ENCODE measurements at places on chromosomes 13 and 19.
A peak's percentile ranks its signal among the peaks of the same experiment; 100 is the strongest.

- DNase-seq = no peak
These were observed 14.8 kb downstream of the TFDP1 start for GRCh38 chr13:113599391-113599790.

GRCh38 chr13:60370343-60370742 is 26.7 kb upstream of the TDRD3 start:
- DNase-seq = no peak

GRCh38 chr19:45103156-45103507 is 10.2 kb downstream of the PPP1R37 start:
- no peak for DNase-seq

- no peak for DNase-seq
These were observed 567.8 kb upstream of the SLC10A2 start for GRCh38 chr13:103634066-103634465.

GRCh38 chr19:23070353-23071146 is 46.3 kb upstream of the ZNF730 start:
- DNase-seq = no peak

GRCh38 chr19:50417111-50418081 is 1.3 kb upstream of the SPIB start:
- DNase-seq = no peak

DNA sequence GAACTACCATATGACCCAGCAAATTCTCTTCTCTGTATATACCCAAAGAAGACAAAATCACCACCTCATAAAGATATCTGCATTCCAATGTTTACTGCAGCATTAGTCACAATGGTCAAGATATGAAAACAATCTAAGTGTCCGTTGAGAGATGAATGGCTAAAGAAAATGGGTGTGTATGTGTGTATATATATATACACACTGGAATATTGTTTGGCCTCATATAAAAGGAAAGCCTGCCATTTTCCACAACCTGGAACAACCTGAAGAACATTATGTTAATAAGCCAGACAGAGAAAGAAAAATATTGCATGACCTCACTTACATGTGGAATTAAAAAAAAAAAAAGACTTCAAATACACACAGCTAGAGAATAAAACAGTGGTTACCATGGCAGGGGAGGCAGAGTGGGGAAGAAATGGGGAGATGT is 29.5 kb upstream of the RBM26 start:
- DNase-seq = no peak

GRCh38 chr13:111130116-111130508 is 15.0 kb downstream of the ARHGEF7 start:
- DNase-seq = no peak

DNA sequence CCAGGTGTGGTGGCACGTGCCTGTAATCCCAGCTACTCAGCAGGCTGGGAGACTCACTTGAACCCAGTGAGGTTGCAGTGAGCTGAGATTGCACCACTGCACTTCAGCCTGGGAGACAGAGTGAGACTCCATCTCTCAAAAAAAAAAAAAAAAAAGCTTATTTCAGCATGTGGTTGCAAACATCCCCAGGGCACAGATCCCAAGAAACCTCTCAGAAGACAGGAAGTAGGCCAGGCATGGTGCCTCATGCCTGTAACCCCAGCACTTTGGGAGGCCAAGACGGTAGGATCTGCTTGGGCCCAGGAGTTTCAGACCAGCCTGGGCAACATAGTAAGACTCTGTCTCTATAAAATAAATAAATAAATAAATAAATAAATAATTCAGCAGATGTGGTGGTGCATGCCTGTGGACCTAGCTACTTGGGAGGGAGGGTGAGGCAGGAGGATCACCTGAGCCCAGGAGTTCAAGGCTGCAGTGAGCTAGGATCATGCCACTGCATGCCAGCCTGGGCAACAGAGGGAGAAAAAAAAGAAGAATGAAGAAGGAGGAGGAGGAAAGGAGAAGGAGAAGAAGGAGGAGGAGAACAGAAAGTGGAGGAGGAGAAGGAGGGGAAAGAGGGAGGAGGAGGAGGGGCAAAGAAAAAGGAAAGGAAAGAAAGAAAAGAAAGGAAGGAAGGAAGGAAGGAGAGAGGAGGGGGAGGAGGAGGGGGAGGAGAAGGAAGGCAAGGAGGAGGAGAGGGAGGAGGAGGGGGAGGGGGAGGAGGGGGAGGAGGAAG is 4.3 kb upstream of the LRRC8E start:
- DNase-seq = no peak

DNA sequence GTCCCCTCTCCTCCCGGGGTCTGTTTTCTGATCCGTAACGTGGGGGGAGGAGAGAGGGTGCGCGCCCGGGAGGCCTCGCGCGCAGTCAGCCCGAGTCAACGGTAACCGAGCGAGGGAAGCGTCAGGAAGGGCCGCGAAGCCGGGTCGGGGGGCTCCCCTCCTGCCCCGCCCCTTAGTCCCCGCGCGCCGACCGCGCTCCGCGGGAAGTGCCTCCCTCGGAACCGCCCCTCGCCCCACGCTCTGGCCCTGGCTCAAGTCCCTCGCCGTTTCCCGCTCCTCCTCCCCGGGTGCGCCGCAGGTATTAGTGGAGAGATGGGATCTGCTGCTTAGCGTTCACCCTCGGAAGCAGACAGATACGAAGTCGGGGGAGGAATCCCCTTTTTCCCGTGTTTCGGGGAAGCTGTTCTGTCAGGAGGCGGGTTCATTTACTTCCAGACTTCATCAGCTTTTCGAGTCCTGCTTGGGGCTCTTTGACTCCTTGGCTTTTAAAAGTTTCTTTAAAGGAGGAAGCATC is 770 bp downstream of the HNRNPM start:
- DNase-seq = peak; percentile 10

GRCh38 chr19:34984287-34984686 is 15.8 kb upstream of the GRAMD1A start:
- no peak for DNase-seq

- no peak for DNase-seq
These were observed 1339.4 kb downstream of the EFNB2 start for GRCh38 chr13:105196052-105196451.

- DNase-seq = no peak
These were observed 687 bp upstream of the HRC start for GRCh38 chr19:49155820-49156346.

DNA sequence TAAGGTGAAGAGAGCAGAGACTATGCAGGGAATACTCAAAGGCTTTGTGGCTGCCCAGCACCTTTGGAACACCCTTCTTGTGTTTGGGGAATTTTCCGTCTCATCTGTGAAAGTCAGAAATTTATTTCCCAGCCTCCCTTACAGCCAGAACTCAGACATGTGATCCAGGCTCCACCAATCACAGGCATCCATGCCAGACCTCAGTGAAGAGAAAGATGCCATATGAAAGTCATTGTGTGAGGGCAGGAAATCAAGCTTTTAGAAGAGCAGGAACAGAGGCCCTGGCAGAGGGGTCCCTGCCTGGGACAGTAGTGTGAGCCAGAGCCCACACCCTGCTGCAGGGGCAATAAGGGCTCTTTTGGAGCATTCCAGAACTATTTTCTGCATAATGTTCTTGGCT is 12.1 kb downstream of the CCDC70 start:
- DNase-seq = no peak

- DNase-seq = no peak
These were observed 12.0 kb upstream of the NANOS3 start for GRCh38 chr19:13864667-13865570.

DNA sequence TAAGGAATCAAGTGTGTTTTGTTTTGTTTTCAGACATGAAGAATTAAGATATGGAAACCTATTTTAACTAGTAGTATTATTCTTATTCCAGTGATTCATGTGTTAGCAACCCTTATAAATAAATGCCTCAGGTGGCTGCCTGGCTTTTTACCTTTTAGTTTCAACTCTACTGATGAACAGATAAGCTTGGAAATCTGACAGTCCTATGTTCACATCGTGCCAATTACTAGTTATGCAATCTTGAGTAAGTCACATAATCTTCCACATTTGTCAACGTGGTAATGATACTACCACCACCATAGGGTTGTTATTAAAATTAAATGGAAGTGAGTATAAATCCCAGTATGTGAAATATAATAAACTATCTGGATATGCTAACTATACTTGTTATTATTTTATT is 64.3 kb downstream of the TBC1D4 start:
- DNase-seq = no peak

- DNase-seq = no peak
These were observed 799.2 kb downstream of the GPC5 start for GRCh38 chr13:92197669-92198068.

- DNase-seq = no peak
These were observed 45.6 kb downstream of the LHFPL6 start for GRCh38 chr13:39557285-39557955.

- DNase-seq = peak; percentile 71
These were observed at the start of gene ZNF541 for GRCh38 chr19:47573071-47574026. Gene ZNF541 (minus strand): TSS chr19:47573148. CDS start chr19:47555856, 17,292 bp downstream.

- DNase-seq = no peak
These were observed at the start of gene MLNR for GRCh38 chr13:49220036-49220855. Gene MLNR (plus strand): TSS chr13:49220338. CDS start chr13:49220338, 0 bp downstream.

DNA sequence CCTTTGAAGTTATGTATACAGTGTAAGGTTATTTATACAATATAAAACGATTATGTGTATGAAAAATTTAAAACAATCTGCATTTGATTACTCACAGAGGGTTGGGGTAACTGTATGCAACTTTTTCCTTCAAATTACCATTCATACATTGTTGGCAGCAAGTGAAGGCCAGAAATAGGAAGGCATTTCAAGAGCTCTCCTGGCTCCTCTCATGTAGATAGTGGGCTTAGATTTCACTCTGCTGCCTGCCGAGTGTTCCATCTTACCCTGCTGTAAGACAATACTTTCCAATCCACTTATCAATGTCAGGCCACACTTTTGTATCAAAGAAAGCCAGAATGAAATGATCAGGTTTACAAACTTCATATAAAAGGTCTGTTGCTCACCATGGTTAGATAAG is 245.2 kb downstream of the DNAJC15 start:
- no peak for DNase-seq

GRCh38 chr13:84130495-84131114 is 248.3 kb upstream of the SLITRK1 start:
- no peak for DNase-seq

- DNase-seq = no peak
These were observed 22.1 kb downstream of the RAP2A start for GRCh38 chr13:97456047-97456446.

DNA sequence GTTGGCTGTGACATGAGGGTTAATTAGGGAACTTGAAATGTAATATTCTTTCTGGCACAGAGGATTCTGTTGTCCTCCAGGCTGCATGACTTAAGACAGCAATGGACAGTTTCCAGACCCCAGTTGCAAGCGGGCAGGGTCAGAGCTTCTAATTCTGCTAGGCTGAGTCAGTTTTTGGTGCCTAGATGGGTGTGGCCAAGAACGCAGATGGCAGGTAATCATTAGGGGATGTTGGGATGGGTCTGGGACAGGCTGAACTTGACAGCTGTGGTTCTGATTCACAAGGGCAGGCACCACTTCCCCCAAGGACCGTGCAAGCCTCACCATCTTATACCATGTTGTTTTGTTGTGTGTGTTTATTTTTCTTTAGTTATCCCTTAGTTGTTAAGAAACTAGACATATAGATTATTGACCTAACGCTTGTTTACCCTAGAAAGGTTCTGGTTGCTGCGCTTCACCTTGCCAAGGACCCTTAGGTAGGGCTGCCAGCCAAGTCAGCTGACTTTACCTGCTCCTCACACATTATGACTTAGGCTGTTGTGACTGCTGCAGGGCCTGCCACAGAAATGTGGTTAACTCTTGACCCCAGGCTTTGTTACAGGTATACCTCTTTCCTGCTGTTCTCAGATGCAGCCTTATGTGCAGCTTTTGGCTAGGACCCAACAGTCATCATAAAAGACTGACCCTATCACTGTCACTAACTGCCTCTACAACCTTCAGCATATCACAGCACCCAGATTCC is 117.7 kb upstream of the KLF12 start:
- DNase-seq = no peak

- no peak for DNase-seq
These were observed 49.7 kb downstream of the COMP start for GRCh38 chr19:18741124-18742121.

DNA sequence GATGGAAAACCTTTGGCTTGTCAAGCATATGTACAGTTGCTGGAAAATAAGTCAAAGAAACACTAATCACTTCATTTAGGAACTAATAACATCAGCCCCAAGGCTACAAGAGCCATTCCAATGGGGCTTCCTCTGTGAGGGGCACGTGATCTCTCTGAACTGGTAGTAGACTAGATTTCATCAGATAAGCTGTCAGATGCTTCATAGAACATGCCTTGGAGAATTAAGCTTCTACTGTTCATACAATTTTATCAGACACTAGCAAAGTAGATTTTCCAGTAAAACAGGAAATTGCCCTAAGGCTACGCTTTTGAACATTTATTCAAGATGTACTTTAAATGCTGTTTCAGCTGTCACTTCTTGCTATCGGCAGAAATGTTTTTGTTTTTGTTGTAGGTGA is 107.8 kb downstream of the EDNRB start:
- DNase-seq = no peak

DNA sequence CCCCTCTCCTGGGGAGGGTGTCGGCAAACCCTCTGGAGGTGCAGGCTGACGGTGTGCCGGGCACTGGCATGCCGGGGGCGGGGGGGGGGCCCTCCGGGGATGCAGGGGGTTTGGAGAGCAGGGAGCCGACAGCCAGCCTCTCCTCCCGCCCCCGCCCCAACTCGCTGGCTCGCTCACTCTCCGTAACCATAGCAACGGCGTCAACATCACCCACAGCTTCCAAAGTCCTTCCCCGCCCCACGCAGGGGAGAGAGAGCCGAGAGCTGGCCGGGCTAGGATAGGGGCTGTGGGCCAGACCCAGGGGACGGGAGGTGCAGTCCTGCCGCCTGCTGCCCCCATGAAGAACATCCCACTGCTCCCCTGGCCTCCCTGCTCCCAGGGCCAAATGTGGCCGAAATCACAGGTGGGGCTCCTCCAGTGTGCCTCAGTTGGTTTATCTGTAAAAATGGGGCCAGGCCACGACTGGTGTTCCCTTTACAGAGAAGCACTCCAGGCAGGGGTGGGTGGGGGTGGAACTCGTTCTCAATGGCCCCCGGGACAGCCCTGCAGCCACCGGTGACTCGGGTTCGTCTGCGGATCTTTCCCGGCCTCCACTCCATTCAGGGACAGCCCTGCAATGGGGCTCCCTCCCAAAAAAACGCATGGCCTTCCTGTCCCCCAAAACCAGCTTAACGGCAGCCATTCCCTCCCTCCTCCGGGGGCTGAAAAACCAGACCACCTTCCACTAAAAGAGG is 3.2 kb downstream of the KLF16 start:
- no peak for DNase-seq

DNA sequence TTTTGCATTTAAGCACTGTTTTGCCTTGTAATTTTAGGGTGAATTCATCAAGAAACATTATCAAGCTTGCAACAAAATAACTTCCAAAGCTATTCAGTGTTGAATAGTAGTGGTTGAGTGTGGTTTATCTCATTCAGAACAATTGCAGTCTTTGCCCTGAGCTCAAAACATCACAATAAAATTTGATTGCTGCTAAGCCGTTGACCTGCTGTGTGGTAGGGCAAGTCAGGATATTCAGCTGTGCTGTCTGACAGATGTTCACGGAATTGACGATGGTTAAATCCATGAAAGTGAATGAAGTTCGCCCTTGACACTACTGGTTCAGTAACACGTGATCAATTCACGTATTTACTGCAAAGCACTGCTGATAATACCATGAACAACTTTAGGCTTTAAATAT is 66.9 kb downstream of the GJA3 start:
- DNase-seq = no peak

GRCh38 chr13:50627111-50627510 is 216.4 kb downstream of the DLEU7 start:
- DNase-seq = no peak

- DNase-seq = no peak
These were observed 1347.3 kb downstream of the PCDH9 start for GRCh38 chr13:65882810-65883209.
